ENCODE measurements at places on chromosomes 2 and 18.

- DNase-seq = no peak
Observed at GRCh38 chr2:137380610-137381009, 583.7 kb upstream of the HNMT start.

DNA sequence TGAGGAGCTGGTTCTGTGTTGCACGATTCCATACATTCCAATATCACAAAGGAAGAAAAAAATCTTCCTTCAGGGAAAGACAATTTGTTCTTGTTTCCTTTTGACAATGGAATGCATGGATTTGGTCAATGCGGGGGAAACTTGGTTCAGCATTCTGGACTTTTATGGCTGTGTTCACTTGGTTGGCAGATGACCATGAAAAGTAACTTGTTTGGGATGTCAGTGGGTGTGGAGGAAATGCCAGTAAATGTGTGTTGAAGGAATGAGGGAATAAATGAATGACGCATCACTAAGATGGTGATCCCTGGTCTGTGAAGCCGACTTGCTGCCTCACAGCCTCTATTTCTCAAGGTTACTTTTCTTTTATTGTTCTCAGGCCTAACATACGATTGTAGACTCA, 53.7 kb downstream of the THUMPD2 start:
- no peak for DNase-seq

- DNase-seq = peak; percentile 82
Observed at GRCh38 chr18:34224423-34225217, at the start of gene NOL4. NOL4 (minus strand) TSS chr18:34224913; CDS start chr18:34223253, 1,660 bp downstream.

DNA sequence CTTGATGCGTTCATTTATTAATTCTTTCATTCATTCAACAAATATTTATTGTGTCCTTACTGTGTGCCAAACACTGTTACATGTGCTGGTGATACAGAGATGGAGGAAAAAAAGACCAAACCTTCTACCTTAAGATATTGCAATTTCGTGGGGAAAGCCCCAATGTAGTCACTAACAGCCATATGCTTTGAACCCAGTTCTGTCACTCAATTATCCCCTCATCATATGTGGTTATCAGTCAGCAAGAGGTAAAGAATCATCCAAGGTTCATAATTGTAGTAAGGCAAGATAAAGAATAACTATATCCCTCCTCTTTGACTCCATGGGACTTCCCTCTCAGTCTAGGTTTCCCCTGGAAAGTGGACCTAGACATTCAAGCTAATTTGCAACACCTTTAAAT, 1185.6 kb upstream of the CELF4 start:
- no peak for DNase-seq
